ENCODE measurements at places on chromosomes 11 and 22. TPM values are rescaled to one million over a fixed set of nuclear protein-coding genes. Genes with fewer than 3 reads are reported as not detected.

Gene APOL4
- 8.7 TPM for total RNA-seq

Gene MPZL3
- 10.0 TPM for total RNA-seq

Gene RBM14
- total RNA-seq: 80.6 TPM

Gene PHOX2A
- not detected for total RNA-seq

Gene NLRP10
- not detected for total RNA-seq

Gene CDHR5
- total RNA-seq: 7.0 TPM

Gene AQP11
- total RNA-seq: 1.4 TPM

Gene TYR
- total RNA-seq: not detected

Gene MPZL2
- total RNA-seq: 111 TPM

Gene SERPING1
- total RNA-seq: 785 TPM

Gene TTC36
- total RNA-seq: 1.1 TPM

Gene RTN4RL2
- total RNA-seq: 2.6 TPM

Gene C11orf86
- not detected for total RNA-seq

Gene TCN2
- total RNA-seq: 71.3 TPM

Gene APLP2
- 502 TPM for total RNA-seq

Gene SOX6
- 47.3 TPM for total RNA-seq

Gene TRIM34
- 6.7 TPM for total RNA-seq

Gene LRRC74B
- total RNA-seq: not detected

Gene ART1
- 0.31 TPM for total RNA-seq

Gene SPTBN2
- total RNA-seq: 64.9 TPM

Gene C22orf23
- total RNA-seq: 0.57 TPM

Gene TMEM191C
- 1.4 TPM for total RNA-seq

Gene PARVA
- 80.3 TPM for total RNA-seq

Gene TBRG1
- total RNA-seq: 35.6 TPM

Gene NOX4
- total RNA-seq: 13.0 TPM

Gene AGBL2
- total RNA-seq: 5.6 TPM

Gene FGF19
- total RNA-seq: not detected

Gene PLAAT2
- total RNA-seq: 1.3 TPM

Gene ABCC8
- 1.3 TPM for total RNA-seq

Gene SLC6A5
- not detected for total RNA-seq

Gene KLHDC7B
- total RNA-seq: 16.1 TPM

Gene CCDC188
- total RNA-seq: 2.8 TPM

Gene GRM5
- total RNA-seq: 0.63 TPM

Gene TEX12
- total RNA-seq: not detected

Gene C11orf16
- total RNA-seq: 0.91 TPM

Gene F2
- total RNA-seq: not detected

Gene CCDC89
- total RNA-seq: 3.7 TPM

Gene GDPD4
- total RNA-seq: not detected

Gene PARVG
- 20.9 TPM for total RNA-seq

Gene POU2F3
- total RNA-seq: 0.85 TPM

Gene TSSK2
- total RNA-seq: not detected

Gene SCGB2A2
- total RNA-seq: not detected

Gene CRYBB3
- not detected for total RNA-seq

Gene CHRNA10
- total RNA-seq: 1.2 TPM

Gene C11orf52
- 27.8 TPM for total RNA-seq

Gene CALCB
- total RNA-seq: 0.22 TPM

Gene MAML2
- 32.3 TPM for total RNA-seq

Measured in kidney (tissue), 22 donors.